Gastrocnemius medialis (tissue), 4 donors: ENCODE measurements at places on chromosomes 6 and 20.

- no peaks in the 10 kb centered on the region for H3K27me3 ChIP-seq
- no peaks in the 10 kb centered on the region for H3K4me1 ChIP-seq
- H3K36me3 ChIP-seq, result no peaks in the 10 kb centered on the region
- no peak for DNase-seq
Measured at GRCh38 chr20:22862671-22863230, 172.4 kb upstream of the SSTR4 start.

DNA sequence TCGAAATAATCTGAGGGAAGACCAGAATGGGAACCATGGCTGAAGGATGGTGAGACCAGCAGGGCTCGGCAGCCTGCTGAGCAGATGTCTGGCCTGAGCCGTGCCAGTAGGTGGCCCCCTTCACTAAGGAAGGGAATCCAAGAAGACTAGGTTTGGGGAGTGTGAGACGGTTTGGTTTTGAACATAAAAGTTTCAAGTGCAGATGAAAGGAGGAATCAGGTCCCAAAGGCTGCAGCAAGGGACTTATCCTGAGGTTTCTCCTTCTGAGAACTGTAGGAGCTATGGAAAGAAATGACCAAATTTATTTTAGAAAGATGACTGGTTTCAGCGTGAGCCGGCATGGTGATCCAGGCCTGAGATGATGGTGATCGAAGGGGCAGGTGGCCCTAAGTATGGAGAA is 4.6 kb upstream of the OSER1 start:
- H3K36me3 ChIP-seq, result no peaks in the 10 kb centered on the region
- no peak overlapping the region for H3K27ac ChIP-seq
- H3K27me3 ChIP-seq, result no peaks in the 10 kb centered on the region
- H3K4me3 ChIP-seq, result no peak overlapping the region
- peaks cover 21% of the 10 kb centered on the region for H3K4me1 ChIP-seq

DNA sequence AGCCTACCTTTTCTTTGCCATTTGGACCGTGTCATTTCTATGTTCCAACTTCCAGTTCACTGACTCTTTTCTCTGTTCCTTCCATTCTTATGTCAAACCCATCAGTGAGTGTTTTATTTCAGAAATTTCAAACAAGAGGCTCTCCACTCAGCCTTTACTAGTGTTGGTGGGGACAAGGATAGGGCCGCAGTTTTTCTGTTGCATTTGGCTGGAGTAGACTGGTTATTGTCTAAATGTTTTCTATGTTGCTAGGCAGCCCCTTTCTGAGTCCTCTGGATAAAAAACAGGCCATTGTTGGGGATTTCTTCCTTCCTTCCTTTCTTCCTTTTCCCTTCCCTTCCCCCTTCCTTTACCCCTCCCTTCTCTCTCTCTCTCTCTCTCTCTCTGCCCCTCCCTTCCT is 288.6 kb downstream of the PRKN start:
- H3K27me3 ChIP-seq, result no peaks in the 10 kb centered on the region
- no peak for DNase-seq
- H3K36me3 ChIP-seq, result no peaks in the 10 kb centered on the region
- H3K4me3 ChIP-seq, result no peak overlapping the region

- no peak for DNase-seq
- no peaks in the 10 kb centered on the region for H3K27me3 ChIP-seq
- no peak overlapping the region for H3K4me3 ChIP-seq
- no peak overlapping the region for H3K27ac ChIP-seq
- H3K36me3 ChIP-seq, result no peaks in the 10 kb centered on the region
- H3K4me1 ChIP-seq, result no peaks in the 10 kb centered on the region
Measured at GRCh38 chr6:53418288-53418687, 69.5 kb upstream of the ELOVL5 start.

GRCh38 chr20:57809661-57810172 is 99.9 kb upstream of the PMEPA1 start:
- H3K27me3 ChIP-seq, result no peaks in the 10 kb centered on the region
- H3K4me1 ChIP-seq, result peaks cover 20% of the 10 kb centered on the region
- no peaks in the 10 kb centered on the region for H3K36me3 ChIP-seq
- no peak for DNase-seq
- H3K27ac ChIP-seq, result no peak overlapping the region

GRCh38 chr20:10381477-10381876 is 52.5 kb downstream of the MKKS start:
- H3K4me3 ChIP-seq, result no peak overlapping the region
- H3K36me3 ChIP-seq, result no peaks in the 10 kb centered on the region
- H3K27me3 ChIP-seq, result no peaks in the 10 kb centered on the region
- no peak for DNase-seq

DNA sequence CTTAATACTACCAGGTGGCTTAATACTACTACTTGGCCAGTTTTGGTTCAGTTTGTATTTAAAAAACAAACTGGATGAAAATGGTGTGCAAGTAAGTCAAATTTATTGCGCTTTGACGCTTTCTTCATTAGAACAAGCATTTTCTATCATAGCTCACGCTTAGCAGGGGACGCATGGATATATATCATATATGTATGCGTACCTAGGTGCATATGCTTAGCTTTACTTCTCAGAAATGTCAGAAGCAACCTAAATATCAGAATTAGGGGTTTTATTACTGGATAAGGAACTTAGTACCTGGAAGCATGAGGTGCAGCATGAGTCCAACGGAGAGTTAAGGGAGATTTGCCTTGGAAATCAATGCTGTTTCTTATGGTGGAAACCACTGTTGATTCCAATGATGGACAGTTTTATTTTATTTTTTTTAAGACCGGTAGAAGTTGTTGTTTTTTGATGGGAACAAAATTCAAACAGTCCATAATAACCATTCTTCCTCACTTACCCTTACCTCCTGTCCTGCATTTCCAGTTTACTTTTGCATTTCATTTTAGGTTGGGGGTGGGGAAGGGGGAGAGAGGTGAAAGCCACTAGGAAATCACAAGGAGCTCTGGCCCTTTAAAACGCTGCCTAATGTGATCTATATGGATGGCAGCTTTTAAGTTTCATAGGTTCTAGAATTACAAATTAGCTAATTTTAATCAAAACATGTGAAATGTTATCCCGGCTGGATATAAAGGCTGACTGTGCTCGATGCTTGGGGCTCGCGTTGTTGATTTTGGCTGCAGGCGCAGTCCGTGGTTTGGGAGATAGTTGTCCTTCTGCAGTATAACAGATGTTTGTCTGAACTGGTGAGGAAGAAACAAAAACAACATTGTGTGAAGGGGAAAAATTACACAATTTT is 2.1 kb downstream of the SOBP start:
- peak overlapping the region; percentile 84 for H3K4me3 ChIP-seq
- H3K4me1 ChIP-seq, result peaks cover 56% of the 10 kb centered on the region
- no peaks in the 10 kb centered on the region for H3K27me3 ChIP-seq
- no peaks in the 10 kb centered on the region for H3K36me3 ChIP-seq

GRCh38 chr6:158938811-158939254 is 61.2 kb downstream of the RSPH3 start:
- no peak overlapping the region for H3K27ac ChIP-seq
- no peaks in the 10 kb centered on the region for H3K36me3 ChIP-seq
- H3K4me1 ChIP-seq, result no peaks in the 10 kb centered on the region
- peaks cover 4% of the 10 kb centered on the region for H3K27me3 ChIP-seq
- DNase-seq, result no peak

DNA sequence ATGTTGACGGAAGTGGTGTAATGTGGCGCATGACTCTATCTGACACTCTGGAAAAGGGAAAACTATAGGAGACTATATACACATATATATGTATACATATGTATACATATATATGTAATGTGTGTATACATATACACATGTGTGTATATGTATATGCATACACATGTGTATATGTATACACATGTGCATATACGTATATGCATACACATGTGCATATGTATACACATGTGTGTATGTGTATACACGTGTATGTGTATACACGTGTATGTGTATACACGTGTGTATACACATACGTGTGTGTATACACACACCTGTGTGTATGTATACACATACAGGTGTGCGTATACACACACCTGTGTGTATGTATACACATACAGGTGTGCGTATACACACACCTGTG is 683.4 kb upstream of the FLRT3 start:
- no peaks in the 10 kb centered on the region for H3K4me1 ChIP-seq
- no peaks in the 10 kb centered on the region for H3K36me3 ChIP-seq
- DNase-seq, result no peak
- no peak overlapping the region for H3K27ac ChIP-seq
- H3K27me3 ChIP-seq, result no peaks in the 10 kb centered on the region

DNA sequence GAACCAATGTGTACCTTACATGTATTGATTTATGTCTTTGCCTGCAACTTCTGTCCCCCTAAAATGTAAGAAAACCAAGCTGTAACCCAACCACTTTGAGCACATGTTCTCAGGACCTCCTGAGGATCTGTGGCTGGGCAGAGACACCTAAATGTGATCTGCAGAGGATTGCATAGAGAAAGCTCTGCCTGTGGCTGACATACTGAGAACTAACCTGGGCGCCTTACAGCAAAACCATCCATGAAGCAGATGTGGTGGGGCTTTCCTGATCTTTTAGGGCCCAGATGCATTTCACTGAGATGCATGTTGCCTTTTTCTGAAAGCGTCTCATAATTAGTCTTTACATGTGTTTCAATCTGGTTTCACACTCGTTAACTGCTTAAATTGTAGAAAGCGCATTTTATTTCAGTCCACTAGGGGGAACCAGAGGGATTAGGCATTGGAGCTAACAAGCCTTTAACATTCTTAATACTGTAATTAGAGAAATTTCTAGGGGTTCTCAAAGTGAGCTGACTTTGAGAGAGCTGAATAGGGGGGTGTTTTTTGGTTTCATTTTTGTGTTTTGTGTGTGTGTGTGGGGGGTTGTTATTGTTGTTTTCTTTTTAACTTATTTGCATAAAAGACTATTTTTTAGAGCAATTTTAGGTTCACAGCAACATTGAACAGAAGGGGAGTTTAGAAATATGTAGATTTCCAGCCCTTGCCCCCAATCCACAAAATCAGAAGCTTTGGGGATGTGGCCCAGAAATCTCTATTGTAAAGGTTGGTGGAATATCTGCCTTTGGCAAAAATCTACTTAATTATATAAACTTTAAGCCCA is 50.9 kb upstream of the FAM184A start:
- H3K36me3 ChIP-seq, result no peaks in the 10 kb centered on the region
- DNase-seq, result no peak
- H3K27me3 ChIP-seq, result no peaks in the 10 kb centered on the region
- H3K4me3 ChIP-seq, result no peak overlapping the region
- H3K4me1 ChIP-seq, result peaks cover 10% of the 10 kb centered on the region
- H3K27ac ChIP-seq, result no peak overlapping the region

GRCh38 chr6:23181356-23182110 is 612.2 kb downstream of the HDGFL1 start:
- no peaks in the 10 kb centered on the region for H3K27me3 ChIP-seq
- no peaks in the 10 kb centered on the region for H3K36me3 ChIP-seq
- DNase-seq, result no peak
- H3K27ac ChIP-seq, result no peak overlapping the region
- no peak overlapping the region for H3K4me3 ChIP-seq
- no peaks in the 10 kb centered on the region for H3K4me1 ChIP-seq

DNA sequence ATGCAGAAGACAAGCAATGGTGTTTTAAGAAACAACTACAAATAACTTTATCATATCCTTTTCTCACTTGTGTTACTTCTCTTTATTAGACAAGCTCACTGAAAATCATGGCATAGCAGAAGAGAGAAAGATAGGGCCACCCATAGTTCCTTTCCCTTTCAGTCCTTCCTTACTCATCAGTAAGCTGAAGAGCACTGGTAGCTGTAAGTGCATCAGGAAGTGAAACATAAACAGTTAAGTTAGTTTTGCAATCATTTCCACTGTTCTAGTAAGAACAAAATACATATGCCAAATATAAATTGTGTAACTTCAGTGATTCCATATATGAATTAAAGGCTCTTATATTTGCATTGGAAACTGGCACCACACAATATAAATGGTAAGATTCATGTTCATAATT is 220.1 kb downstream of the HACE1 start:
- H3K27me3 ChIP-seq, result no peaks in the 10 kb centered on the region
- no peaks in the 10 kb centered on the region for H3K36me3 ChIP-seq
- H3K4me3 ChIP-seq, result no peak overlapping the region
- DNase-seq, result no peak

DNA sequence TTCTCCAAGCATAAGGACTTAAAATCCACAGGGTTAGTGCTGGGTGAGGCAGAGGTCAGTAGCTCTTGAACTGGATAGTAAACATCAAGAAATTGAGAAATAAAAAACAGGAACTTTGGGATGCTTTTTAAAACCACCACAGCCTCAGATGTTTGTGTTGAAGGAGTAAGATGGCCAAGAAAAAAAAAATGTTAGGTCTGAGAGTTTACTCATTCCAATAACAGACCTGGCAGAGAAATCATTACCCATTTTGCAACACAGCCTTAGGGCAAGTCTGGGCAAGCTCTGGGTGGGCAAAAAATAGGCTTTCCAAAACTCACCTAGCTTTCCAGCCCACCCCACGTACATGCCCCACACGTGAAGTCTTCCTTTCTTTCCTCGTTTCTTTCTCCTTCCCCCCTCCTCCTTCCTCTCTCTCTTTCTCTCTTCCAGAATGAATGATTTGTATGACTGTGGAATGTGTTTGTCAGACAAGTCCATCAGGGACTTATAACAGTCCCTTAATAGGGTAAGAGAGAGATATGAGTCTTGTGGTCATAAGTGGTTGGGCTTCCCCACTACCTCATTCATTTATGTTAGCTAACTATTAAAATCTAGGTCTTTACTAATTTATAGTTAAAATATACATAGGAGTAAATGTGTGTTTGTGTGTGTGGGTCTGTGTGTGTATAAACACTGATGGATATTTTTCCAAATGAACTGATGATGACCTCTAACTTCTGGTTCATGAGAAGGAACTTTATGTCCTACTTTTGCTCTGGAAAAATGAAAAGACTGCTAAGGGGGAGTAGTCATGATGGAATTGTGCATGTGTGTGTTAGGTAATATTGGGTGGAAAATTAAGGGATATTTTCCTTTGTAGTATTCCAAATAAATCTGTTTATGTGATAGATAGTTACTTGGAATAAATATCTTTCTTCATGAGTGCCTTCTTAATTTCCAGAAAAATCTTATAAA is 18.0 kb upstream of the DSE start:
- H3K36me3 ChIP-seq, result no peaks in the 10 kb centered on the region
- peak overlapping the region; percentile 70 for H3K27ac ChIP-seq
- peak; percentile 18 for DNase-seq
- no peaks in the 10 kb centered on the region for H3K27me3 ChIP-seq
- H3K4me1 ChIP-seq, result no peaks in the 10 kb centered on the region
- H3K4me3 ChIP-seq, result no peak overlapping the region

DNA sequence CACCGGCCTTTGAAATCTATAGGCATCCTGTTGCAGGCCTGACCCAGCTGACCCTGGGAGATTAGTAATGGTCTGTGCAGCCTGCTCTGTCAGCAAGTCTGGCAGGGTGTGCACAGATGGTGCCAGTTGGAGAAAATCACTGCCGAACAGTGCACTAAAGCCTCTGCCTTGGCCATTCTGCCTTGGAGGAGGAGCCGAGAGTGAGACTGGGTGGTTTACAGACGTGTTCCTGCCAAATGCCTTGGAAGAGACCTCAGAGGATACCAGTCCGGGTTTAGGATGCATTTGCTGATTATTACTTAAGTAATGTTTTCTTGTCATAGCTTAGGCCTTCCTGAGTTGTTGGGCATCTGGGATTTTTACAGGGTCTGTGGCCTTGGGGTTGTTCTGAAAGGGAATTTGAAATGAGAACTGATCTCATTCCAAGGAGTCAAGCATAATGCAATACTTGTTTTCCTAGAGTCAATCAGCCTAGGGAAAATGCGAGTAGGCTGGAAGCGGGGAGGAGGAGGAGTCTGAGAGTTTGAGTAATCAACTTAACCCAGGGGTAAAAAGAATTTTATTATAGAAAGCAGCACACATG is 292.1 kb downstream of the SOX4 start:
- H3K4me3 ChIP-seq, result peak overlapping the region; percentile 7
- no peaks in the 10 kb centered on the region for H3K36me3 ChIP-seq
- no peak overlapping the region for H3K27ac ChIP-seq
- H3K27me3 ChIP-seq, result no peaks in the 10 kb centered on the region
- peak; percentile 25 for DNase-seq
- no peaks in the 10 kb centered on the region for H3K4me1 ChIP-seq
